ENCODE measurements at places on chromosomes 3 and 15. TPM values are rescaled to one million over a fixed set of nuclear protein-coding genes. Genes with fewer than 3 reads are reported as not detected.

GRCh38 chr3:82568776-82569338 lies 807.4 kb upstream of the GBE1 start:
- H3K27ac ChIP-seq: no peak overlapping the region
- no peaks in the 10 kb centered on the region for H3K4me1 ChIP-seq
- no peak overlapping the region for H3K4me3 ChIP-seq
- H3K36me3 ChIP-seq: no peaks in the 10 kb centered on the region

DNA sequence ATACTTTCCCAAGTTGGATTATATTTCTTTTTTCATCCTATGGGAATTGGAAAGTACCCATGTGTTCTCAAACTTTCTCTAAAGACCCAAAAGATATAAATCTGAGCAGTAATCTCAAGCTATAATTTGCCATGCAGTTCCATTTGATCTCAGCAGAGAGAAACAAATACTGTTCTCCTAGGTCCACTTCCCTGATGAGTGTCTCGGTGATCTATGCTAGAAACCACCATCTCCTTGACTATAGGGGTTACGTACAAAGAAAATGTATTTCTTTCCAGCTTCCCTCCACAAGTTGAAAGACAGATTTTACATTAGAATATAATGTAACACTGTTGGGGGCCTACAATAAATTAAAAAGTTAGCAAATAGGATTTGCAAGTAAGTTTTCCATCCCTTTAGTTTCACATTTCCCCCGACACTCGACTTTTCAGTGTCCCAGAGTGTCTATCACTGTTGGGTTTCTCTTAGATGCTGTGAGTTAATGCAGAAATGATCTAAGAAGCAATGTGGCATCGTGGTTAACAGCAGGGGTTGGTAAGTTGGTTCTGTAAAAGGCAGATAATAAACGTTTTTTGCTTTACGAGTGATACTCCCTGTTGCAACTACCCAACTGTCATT lies 465.1 kb upstream of the CFAP20DC start:
- H3K27me3 ChIP-seq: no peaks in the 10 kb centered on the region
- H3K4me1 ChIP-seq: no peaks in the 10 kb centered on the region
- no peak overlapping the region for H3K4me3 ChIP-seq
- no peaks in the 10 kb centered on the region for H3K36me3 ChIP-seq
- DNase-seq: no peak

DNA sequence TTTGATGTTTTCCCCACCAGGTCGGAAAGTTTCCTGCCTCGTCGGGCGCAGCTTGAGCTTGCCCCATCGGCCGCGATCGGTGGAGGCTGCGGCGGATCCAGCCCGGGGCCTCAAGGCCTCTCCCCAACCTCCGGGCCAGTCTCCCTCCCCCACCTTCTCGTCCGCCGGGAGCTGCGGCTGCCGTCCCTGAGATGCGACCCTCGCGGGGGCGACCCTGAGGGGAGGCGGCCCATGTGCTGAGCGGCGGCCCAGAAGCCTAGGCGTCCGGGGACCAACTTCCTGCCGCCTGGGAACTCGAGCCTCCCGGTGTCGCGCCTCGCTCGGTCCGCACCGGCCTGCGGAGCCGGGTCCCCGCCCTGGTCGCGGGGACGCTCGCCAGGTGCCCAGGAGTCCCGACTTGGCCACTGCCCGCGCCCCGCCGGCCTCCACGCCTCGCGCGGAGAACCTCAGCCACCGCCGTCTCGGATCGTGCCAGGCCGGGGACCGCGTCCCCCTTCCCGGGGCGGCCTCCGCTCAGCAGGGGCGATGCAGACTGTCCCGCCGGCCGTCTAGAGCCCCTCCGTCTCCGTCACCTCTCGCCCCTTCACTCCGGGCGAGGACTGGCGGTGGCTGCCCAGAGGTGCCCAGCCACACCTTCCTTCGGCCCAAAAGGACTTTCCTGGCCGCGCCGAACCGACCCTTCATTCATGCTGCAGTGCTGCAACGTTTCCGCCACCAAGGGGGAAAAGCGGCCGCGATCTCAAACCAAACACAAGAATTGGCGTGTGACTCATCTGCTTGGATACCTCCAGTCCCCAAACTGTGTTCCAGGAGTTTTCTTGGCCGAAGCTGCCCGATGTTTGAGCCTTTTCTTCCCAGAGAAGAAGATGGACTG lies 656 bp downstream of the SLMAP start:
- peaks cover 53% of the 10 kb centered on the region for H3K4me1 ChIP-seq
- peak overlapping the region; percentile 94 for H3K4me3 ChIP-seq
- H3K36me3 ChIP-seq: no peaks in the 10 kb centered on the region
- H3K27me3 ChIP-seq: no peaks in the 10 kb centered on the region

DNA sequence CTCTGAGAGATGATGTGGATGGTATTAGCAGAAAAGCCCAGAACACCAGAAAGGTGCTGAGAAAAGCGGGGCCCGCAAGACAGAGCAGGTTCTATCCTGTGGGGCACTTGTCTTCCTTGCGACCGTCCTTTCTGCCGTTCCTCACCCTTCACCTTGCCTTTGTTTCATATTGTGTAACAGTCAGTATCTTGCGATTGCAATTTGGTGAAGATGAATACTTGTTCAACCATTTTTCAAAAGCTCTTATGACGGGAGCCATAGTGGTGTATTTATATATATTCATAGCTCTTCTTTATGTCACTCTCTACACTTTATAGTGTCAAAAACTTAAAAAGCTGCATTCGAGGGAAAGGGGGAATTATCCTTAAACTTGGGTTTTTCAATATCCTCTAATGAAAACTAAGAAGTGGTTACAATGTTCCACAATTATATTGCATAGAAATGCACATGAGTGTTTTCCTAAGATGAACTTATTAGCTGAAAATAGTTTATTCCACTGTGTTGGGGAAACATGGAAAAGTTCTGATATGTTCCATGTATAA lies 797 bp downstream of the MAP3K13 start:
- H3K4me1 ChIP-seq: peaks cover 18% of the 10 kb centered on the region
- peak overlapping the region; percentile 75 for H3K27ac ChIP-seq
- peak overlapping the region; percentile 66 for H3K4me3 ChIP-seq

DNA sequence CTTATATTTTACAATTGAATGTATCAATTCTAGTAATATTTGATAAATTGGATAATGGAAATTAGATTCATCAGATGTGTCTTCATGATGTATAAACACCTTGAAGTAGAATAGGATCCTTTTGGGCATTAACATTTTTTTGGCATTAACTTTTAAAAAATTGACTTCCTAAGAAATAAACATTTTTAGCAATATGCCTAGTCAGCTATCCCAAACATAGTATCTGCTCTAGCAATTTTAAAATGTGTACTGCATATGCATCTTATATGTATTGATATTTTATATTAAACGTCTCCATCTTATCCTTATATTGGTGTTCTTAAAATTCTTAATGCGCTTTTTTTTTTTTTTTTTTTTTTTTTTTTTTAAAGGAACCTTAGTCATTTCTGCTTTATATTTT lies 8.5 kb downstream of the CCNDBP1 start:
- H3K27me3 ChIP-seq: no peaks in the 10 kb centered on the region
- H3K4me1 ChIP-seq: peaks cover 20% of the 10 kb centered on the region
- H3K4me3 ChIP-seq: no peak overlapping the region
- DNase-seq: no peak
- H3K27ac ChIP-seq: no peak overlapping the region
- H3K36me3 ChIP-seq: peaks cover 57% of the 10 kb centered on the region

- H3K4me3 ChIP-seq: no peak overlapping the region
- DNase-seq: no peak
- no peaks in the 10 kb centered on the region for H3K27me3 ChIP-seq
- no peaks in the 10 kb centered on the region for H3K4me1 ChIP-seq
- no peak overlapping the region for H3K27ac ChIP-seq
Observed at GRCh38 chr15:93249623-93250022, 160.6 kb upstream of the RGMA start.

The LYZL4 gene
- total RNA-seq: not detected

GRCh38 chr3:5232570-5232969 lies 45.1 kb downstream of the EDEM1 start:
- H3K36me3 ChIP-seq: no peaks in the 10 kb centered on the region
- H3K4me1 ChIP-seq: no peaks in the 10 kb centered on the region
- peaks cover 10% of the 10 kb centered on the region for H3K27me3 ChIP-seq
- no peak overlapping the region for H3K4me3 ChIP-seq
- no peak for DNase-seq

GRCh38 chr3:11643201-11643603 lies 513 bp downstream of the VGLL4 start:
- H3K27ac ChIP-seq: peak overlapping the region; percentile 92
- peaks cover 39% of the 10 kb centered on the region for H3K4me1 ChIP-seq
- no peaks in the 10 kb centered on the region for H3K27me3 ChIP-seq
- no peaks in the 10 kb centered on the region for H3K36me3 ChIP-seq
- H3K4me3 ChIP-seq: peak overlapping the region; percentile 69

- H3K27ac ChIP-seq: peak overlapping the region; percentile 70
- no peak overlapping the region for H3K4me3 ChIP-seq
- H3K27me3 ChIP-seq: no peaks in the 10 kb centered on the region
- no peak for DNase-seq
Observed at GRCh38 chr15:60374628-60375081, 23.1 kb downstream of the ANXA2 start.

- H3K36me3 ChIP-seq: no peaks in the 10 kb centered on the region
- no peak overlapping the region for H3K4me3 ChIP-seq
- H3K27me3 ChIP-seq: no peaks in the 10 kb centered on the region
- H3K4me1 ChIP-seq: no peaks in the 10 kb centered on the region
- DNase-seq: no peak
- no peak overlapping the region for H3K27ac ChIP-seq
Observed at GRCh38 chr3:65767551-65767950, 271.2 kb downstream of the MAGI1 start.

The ZBTB20 gene
- 71.0 TPM for total RNA-seq

The UBAP1L gene
- total RNA-seq: 7.5 TPM

The LRTM1 gene
- not detected for total RNA-seq

- no peak for DNase-seq
- H3K27me3 ChIP-seq: no peaks in the 10 kb centered on the region
- no peak overlapping the region for H3K27ac ChIP-seq
- no peaks in the 10 kb centered on the region for H3K36me3 ChIP-seq
- no peak overlapping the region for H3K4me3 ChIP-seq
Observed at GRCh38 chr15:98786717-98787116, 138.4 kb downstream of the IGF1R start.

The FAM107A gene
- total RNA-seq: 107 TPM

DNA sequence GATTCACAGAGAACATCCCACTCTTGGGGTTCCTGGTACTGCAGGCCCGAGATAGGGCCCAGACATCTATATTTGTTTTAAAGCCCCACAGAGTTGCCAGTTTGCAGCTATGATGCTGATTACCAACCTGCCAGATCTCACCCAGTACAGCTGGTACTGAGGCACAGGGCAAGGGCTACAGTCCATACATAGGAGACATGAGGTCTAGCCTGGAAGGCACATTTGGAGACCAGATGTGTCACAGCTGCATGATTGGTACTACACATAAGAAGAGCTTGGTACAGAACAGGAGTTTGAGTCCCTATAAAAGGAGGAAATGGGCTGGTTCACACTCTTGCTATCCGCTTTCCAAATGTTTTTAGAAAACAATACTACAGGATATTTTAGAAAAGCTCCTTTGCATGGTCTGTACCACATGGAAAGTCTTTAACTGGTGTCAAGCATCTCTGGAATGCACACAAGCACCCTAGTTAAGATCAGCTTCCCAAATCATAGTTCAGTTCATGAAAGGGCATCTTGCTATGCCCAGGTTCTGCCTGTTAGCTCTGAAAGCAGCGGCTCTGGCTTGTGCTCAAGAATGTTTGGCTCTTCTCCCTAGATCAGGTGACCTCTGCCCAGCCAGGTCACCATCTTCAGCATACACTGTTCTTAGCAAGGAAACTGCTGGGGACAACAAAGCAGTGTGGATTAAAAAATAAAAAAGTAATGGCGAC lies 20.6 kb downstream of the MTMR14 start:
- no peak overlapping the region for H3K27ac ChIP-seq
- peaks cover 14% of the 10 kb centered on the region for H3K4me1 ChIP-seq
- no peak for DNase-seq
- no peak overlapping the region for H3K4me3 ChIP-seq
- H3K36me3 ChIP-seq: peaks cover 87% of the 10 kb centered on the region

GRCh38 chr3:152183473-152183872 lies 85.3 kb upstream of the MBNL1 start:
- H3K36me3 ChIP-seq: no peaks in the 10 kb centered on the region
- H3K4me3 ChIP-seq: no peak overlapping the region
- no peaks in the 10 kb centered on the region for H3K27me3 ChIP-seq
- DNase-seq: no peak
- H3K27ac ChIP-seq: no peak overlapping the region

GRCh38 chr15:80660119-80660518 lies 35.0 kb upstream of the ABHD17C start:
- H3K27me3 ChIP-seq: no peaks in the 10 kb centered on the region
- no peaks in the 10 kb centered on the region for H3K4me1 ChIP-seq
- no peaks in the 10 kb centered on the region for H3K36me3 ChIP-seq
- no peak for DNase-seq
- no peak overlapping the region for H3K4me3 ChIP-seq
